ENCODE measurements at places on chromosomes 2 and 18. TPM values are rescaled to one million over a fixed set of nuclear protein-coding genes. Genes with fewer than 3 reads are reported as not detected.

- H3K4me3 ChIP-seq, result no peak overlapping the region
- H3K27ac ChIP-seq, result no peak overlapping the region
- no peaks in the 10 kb centered on the region for H3K27me3 ChIP-seq
- H3K36me3 ChIP-seq, result no peaks in the 10 kb centered on the region
- no peak for DNase-seq
- H3K4me1 ChIP-seq, result no peaks in the 10 kb centered on the region
Observed at GRCh38 chr18:5421981-5422380, 121.8 kb downstream of the EPB41L3 start.

DNA sequence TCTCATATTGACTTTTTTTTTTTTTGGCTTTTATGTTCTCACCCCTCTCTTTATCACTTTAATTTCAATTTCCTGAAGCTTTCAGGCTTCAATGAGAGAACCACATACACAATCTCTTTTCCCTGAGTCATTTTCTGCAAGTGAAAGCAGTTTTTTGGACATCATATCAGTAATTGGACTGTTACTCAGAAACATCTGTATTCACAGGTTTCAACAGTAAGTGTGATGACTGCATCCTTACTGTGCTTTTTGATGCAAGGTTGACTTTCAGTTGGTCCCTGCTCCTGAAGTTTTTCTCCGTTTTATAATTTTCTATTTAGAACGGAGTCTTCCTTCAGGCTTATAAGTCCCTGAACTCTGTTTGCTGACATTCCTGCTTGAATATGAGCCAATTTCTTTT, 70.5 kb upstream of the CCBE1 start:
- H3K36me3 ChIP-seq, result no peaks in the 10 kb centered on the region
- no peaks in the 10 kb centered on the region for H3K4me1 ChIP-seq
- no peaks in the 10 kb centered on the region for H3K27me3 ChIP-seq
- no peak for DNase-seq
- H3K4me3 ChIP-seq, result no peak overlapping the region

DNA sequence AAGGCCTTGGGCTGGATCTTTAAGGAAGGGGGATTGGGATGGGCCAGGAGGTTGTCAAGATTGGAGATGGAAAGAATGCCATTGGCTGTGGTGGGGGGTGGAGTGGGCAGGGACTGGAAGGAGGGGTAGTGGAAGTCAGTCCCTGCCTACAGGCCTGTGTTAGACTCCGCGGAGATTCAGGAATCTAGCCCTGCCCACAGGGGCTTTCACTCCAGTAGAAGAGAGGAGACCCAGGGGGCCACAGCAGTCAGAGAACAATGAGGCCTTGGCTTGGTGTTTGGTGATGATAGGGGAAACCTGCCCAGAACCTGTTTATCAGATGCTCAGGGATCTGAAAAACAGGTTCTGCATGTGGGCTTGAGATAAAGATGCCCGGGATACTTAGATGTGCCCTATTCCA, 6.1 kb downstream of the STEAP3 start:
- no peak for DNase-seq
- no peak overlapping the region for H3K4me3 ChIP-seq
- H3K27me3 ChIP-seq, result no peaks in the 10 kb centered on the region
- H3K36me3 ChIP-seq, result no peaks in the 10 kb centered on the region

DNA sequence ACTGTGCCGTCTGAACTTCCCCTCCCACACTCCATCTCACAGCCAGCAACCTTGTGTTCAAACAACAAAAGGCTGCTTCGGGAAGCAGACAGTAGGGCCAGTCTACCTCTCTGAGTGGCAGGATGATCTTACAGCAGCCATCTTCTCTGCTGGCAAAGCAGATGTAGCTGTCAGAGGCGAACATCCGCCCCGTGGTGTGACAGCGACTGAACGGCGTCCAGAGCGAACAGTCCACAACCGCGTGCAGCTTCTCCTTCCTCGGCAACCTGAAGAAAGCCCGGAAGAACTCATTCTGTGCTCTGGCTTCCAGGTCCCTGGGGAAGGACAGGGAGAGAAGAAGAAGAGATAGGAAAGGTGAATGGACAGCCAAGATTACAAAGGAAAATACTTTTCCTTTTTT, 38.0 kb downstream of the RPL31 start:
- DNase-seq, result no peak
- no peaks in the 10 kb centered on the region for H3K36me3 ChIP-seq
- H3K27me3 ChIP-seq, result no peaks in the 10 kb centered on the region
- H3K27ac ChIP-seq, result no peak overlapping the region
- H3K4me3 ChIP-seq, result no peak overlapping the region
- H3K4me1 ChIP-seq, result no peaks in the 10 kb centered on the region

The EIF4E2 gene
- 24.3 TPM for total RNA-seq

GRCh38 chr2:127096280-127096679, 10.7 kb downstream of the BIN1 start:
- no peaks in the 10 kb centered on the region for H3K4me1 ChIP-seq
- H3K4me3 ChIP-seq, result no peak overlapping the region
- no peak for DNase-seq
- H3K27me3 ChIP-seq, result no peaks in the 10 kb centered on the region
- H3K36me3 ChIP-seq, result no peaks in the 10 kb centered on the region
- no peak overlapping the region for H3K27ac ChIP-seq

GRCh38 chr2:238376884-238377391, 49.8 kb upstream of the ASB1 start:
- no peaks in the 10 kb centered on the region for H3K4me1 ChIP-seq
- H3K4me3 ChIP-seq, result no peak overlapping the region
- no peak overlapping the region for H3K27ac ChIP-seq

GRCh38 chr2:158484892-158485556, 28.3 kb downstream of the PKP4 start:
- no peaks in the 10 kb centered on the region for H3K4me1 ChIP-seq
- no peak for DNase-seq
- H3K4me3 ChIP-seq, result no peak overlapping the region
- H3K27ac ChIP-seq, result no peak overlapping the region
- H3K36me3 ChIP-seq, result no peaks in the 10 kb centered on the region

The CXCR4 gene
- 7.1 TPM for total RNA-seq

- H3K27ac ChIP-seq, result no peak overlapping the region
- peaks cover 4% of the 10 kb centered on the region for H3K4me1 ChIP-seq
- H3K4me3 ChIP-seq, result no peak overlapping the region
Observed at GRCh38 chr18:34651586-34652369, 58.3 kb upstream of the DTNA start.

The LRP1B gene
- 0.79 TPM for total RNA-seq

DNA sequence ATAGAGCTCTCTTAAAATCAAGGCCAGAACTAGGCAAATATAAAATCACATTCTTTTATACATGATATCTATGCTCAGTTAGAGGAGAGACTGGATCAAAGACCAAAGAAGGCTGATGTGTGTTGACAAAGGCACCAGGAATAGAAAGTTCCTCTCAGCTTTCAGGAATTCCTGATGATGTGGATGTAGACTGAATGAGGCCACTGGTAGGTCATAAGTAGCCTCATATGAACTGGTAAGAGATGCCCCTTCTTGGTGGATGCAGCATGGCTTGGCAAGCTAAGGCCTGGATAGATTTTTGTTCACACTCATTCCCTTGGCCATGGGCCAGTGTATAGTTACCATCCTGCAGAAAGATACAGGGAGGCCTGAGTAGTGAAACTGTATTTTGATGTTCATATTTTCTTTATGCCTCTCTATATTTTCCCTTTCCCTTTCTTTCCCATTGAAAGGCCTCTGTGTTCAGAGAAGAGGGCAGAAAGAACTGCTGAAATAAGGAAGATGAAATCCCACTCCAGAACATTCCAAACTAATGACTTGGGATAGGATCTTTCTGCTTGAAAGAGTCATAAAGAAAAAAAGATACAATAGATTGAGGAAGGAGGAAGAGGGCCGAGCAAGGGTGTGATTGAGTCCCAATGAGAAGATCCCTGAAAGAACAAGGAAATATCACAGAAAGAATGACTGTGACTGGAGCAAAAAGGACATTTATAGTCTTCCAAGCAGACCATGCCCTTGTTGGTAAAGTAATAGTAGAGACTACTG, 2182.7 kb upstream of the PIK3C3 start:
- H3K4me3 ChIP-seq, result no peak overlapping the region
- no peaks in the 10 kb centered on the region for H3K4me1 ChIP-seq
- H3K36me3 ChIP-seq, result no peaks in the 10 kb centered on the region
- H3K27me3 ChIP-seq, result no peaks in the 10 kb centered on the region
- H3K27ac ChIP-seq, result no peak overlapping the region

GRCh38 chr2:175463589-175464310, 282.2 kb upstream of the ATP5MC3 start:
- no peak overlapping the region for H3K27ac ChIP-seq
- no peaks in the 10 kb centered on the region for H3K36me3 ChIP-seq
- DNase-seq, result no peak
- H3K4me1 ChIP-seq, result no peaks in the 10 kb centered on the region
- H3K27me3 ChIP-seq, result no peaks in the 10 kb centered on the region

The TWIST2 gene
- total RNA-seq, result 97.6 TPM

GRCh38 chr2:177484180-177484795, 91.7 kb downstream of the AGPS start:
- H3K36me3 ChIP-seq, result no peaks in the 10 kb centered on the region
- H3K4me1 ChIP-seq, result no peaks in the 10 kb centered on the region
- no peak overlapping the region for H3K27ac ChIP-seq
- no peak overlapping the region for H3K4me3 ChIP-seq
- DNase-seq, result no peak
- H3K27me3 ChIP-seq, result no peaks in the 10 kb centered on the region

The SLC9A2 gene
- not detected for total RNA-seq

- no peak overlapping the region for H3K27ac ChIP-seq
- H3K4me3 ChIP-seq, result no peak overlapping the region
- DNase-seq, result no peak
- H3K4me1 ChIP-seq, result no peaks in the 10 kb centered on the region
- no peaks in the 10 kb centered on the region for H3K27me3 ChIP-seq
- H3K36me3 ChIP-seq, result no peaks in the 10 kb centered on the region
Observed at GRCh38 chr2:184201246-184201645, 397.1 kb upstream of the ZNF804A start.

The DLGAP1 gene
- 9.6 TPM for total RNA-seq

GRCh38 chr18:36543991-36544725, 246.6 kb downstream of the FHOD3 start:
- no peaks in the 10 kb centered on the region for H3K4me1 ChIP-seq
- H3K27me3 ChIP-seq, result no peaks in the 10 kb centered on the region
- DNase-seq, result no peak
- no peak overlapping the region for H3K4me3 ChIP-seq
- H3K27ac ChIP-seq, result no peak overlapping the region

DNA sequence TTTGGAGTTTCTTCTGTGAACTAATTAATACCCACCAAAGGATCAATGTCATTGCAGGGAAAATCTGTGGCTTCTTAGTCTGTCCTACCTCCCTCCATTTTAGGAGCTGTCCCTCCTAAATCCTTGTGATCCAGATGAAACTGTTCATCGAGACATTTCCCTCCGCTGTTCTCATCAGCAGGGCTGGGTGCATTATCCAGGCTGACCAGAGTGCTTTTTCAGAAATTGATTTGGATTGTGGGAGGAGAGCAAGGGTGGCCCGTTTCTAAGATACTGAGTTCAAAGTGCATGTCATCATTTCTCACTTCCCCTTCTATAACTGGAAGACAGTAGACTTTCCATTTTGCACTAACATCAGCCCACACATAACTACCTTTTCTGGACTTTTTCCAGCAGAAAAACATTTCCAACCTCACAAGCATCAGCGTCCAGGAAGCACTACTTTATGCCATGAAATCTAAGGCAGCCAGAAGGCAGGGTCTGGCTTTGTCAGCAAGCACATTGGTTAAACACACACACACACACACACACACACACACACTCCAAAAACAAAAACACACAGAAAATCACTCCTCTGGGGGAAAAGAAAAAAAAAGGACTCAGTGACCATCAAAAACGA, 94.1 kb downstream of the ANKRD44 start:
- no peak for DNase-seq
- H3K4me1 ChIP-seq, result no peaks in the 10 kb centered on the region
- no peaks in the 10 kb centered on the region for H3K27me3 ChIP-seq
- H3K4me3 ChIP-seq, result no peak overlapping the region
- H3K27ac ChIP-seq, result no peak overlapping the region
- no peaks in the 10 kb centered on the region for H3K36me3 ChIP-seq

The PAX3 gene
- not detected for total RNA-seq
